SW 1271 (cell line): ENCODE measurements at places on chromosomes 4 and X.

DNA sequence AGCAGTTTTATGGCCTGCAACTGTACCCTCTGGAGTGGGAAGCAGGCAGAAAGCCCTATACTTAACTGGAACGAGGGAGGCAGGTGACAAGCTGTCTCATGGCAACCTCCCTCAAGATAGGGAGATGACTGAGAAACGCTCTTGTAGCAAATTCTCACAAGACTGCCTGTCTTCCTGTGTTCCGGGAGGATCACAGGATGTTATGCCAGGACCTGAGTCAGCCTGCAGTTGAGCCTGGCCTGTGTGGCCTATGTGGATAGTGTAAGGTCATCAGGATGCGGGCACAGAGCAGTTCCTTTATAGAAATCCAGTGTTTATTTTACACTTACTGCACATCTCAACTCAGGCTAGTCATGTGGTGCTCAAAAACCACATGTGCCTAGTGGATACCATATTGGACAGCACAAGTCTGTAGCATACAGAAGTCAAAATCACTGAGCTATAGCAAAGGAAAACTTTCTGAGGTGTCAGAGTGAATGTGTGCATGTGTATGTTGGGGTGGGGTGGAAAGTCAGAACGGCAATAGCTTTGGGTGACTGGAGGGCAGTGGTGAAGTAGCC lies 25.2 kb downstream of the TAF7L start:
- DNase-seq: no peak

- no peak for DNase-seq
Measured at GRCh38 chrX:139784807-139785206, 76.8 kb upstream of the MCF2 start.

- no peak for DNase-seq
Measured at GRCh38 chr4:38800961-38801450, 3.6 kb downstream of the TLR1 start.

DNA sequence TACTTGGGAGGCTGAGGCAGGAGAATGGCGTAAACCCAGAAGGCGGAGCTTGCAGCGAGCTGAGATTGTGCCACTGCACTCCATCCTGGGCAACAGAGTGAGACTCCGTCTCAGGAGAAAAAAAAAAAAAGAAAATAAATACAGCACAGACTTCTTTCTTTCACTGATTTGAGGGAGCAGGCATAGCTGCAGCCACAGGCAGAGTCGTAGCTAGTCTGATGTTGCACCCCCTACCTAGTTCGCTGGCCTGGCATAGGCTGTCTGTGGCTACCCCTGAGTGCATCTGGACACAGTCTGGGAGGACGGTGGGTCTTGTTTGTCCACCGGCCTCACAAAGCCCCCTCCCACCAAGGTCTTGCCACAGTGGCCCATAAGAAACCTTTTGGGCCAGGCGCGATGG lies 21.4 kb downstream of the IL3RA start:
- DNase-seq: no peak

DNA sequence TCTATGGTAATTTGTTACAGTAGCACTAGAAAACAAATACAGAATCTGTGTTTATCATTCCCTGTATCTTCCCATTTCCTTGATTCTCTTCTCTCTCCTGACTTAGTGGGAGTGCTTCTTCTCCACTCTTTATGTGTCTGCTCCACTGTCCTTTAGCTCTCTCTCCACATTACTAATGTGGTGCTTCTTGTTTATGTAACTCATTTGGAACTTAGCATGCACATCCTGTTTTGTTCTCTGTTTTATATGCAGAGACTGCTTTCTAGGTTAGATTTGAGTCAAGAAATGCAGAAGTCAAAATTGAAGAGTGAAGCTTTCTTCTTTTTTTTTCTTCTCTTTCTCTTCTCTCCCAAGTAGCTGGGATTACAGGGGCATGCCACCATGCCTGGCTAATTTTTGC lies 25.9 kb downstream of the ADH1A start:
- no peak for DNase-seq

GRCh38 chrX:1223242-1223600 lies 10.8 kb upstream of the CRLF2 start:
- no peak for DNase-seq

DNA sequence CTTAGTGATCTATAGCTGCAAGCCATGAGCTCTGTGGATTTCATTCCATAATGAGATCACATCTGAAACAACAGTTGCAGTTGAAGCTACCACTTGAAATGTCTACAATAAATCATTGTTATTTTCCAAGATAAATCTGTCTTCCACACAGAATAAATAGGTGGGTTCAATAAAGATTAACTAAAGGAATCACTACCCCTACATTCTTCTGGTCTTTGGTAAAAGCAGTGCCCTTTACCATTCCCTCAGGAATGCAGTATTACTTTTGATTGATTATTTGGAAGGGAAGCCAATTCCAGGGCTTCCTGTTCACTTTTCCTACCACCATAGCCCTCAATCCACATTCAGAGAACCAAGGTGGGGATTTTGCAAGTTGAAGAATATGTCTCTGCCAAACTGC lies 38.9 kb upstream of the MAP9 start:
- DNase-seq: no peak

GRCh38 chr4:7298619-7299009 lies 106.3 kb downstream of the SORCS2 start:
- DNase-seq: no peak

- no peak for DNase-seq
Measured at GRCh38 chrX:15956681-15957080, 102.1 kb upstream of the AP1S2 start.
